ENCODE measurements at places on chromosomes 13 and 19.

GRCh38 chr19:55156202-55157063 lies 1.1 kb downstream of the TNNI3 start:
- no peak for DNase-seq

DNA sequence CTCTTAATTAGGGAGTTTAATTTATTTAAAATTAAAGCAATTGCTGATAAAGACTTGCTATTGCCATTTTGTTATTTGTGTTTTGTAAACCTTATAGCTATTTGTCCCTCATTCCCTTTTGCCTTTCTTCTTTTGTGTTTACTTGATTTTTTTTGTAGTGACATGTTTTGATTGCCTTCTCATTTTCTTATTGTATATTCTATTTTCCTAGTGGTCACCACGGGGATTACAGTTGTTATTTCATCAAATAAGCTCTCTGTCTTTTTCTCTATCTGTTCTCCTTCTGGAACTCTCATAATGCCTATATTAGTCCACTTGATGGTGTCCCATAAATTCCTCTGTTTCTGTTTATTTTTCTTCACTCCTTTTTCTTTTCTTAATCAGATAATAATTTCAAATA lies 64.4 kb upstream of the FRY start:
- no peak for DNase-seq

GRCh38 chr19:46383846-46384245 lies 29.5 kb downstream of the CCDC8 start:
- DNase-seq = no peak

GRCh38 chr13:37942929-37943328 lies 73.4 kb upstream of the TRPC4 start:
- DNase-seq = no peak

DNA sequence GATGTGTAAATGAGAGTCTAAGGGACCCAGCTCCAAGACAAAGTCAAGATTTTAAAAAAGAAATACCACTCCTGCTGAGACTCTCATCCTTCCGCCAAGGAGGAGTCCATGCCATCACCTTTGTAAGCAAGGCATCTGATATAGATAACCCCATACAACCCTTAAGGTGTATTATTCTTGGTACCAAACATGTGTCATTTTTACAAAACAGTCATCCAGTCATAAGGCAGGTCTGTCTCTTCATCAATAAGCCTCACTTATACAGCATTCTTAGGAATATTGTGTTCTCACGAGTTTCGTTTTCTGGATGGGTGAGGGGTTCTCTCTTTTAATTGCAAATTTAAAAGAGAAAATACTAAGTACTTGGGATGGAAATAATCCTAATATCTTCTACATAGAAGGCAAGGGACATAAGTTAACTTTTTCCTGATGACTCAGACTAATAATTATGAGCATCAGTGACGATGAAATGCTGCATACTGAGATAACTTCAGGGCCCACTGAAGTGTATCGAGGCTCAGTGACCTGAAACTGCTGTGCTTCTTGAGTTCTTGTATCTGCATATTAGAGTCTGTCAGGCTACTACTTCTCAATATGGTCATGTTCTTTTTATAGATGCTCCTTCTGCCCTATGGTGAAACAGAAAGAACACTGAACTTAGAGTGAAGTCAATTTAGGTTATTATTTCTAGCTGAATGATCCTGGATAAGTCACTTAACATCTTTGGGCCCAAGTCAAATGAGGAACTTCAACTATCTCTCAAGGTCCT lies 166.6 kb downstream of the KLF12 start:
- no peak for DNase-seq

DNA sequence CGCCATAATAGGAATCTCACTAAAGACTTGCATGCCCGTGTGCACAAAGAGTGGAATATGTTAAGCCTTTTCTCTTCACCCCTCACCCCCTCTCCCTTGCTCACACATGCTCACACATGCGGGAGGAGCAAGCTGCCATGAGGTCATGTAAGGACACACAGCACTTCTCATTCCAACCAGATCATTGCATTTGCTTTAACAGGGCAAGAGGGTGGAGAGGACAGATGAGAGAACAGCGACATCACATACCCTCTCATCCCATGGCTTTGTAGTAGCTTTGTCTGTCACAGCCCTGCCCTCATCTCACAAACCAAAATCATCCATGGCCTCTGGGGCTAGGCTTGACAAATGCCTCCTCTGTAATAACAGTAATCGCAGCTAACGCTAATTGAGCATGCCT lies 145.6 kb upstream of the FRY start:
- no peak for DNase-seq

DNA sequence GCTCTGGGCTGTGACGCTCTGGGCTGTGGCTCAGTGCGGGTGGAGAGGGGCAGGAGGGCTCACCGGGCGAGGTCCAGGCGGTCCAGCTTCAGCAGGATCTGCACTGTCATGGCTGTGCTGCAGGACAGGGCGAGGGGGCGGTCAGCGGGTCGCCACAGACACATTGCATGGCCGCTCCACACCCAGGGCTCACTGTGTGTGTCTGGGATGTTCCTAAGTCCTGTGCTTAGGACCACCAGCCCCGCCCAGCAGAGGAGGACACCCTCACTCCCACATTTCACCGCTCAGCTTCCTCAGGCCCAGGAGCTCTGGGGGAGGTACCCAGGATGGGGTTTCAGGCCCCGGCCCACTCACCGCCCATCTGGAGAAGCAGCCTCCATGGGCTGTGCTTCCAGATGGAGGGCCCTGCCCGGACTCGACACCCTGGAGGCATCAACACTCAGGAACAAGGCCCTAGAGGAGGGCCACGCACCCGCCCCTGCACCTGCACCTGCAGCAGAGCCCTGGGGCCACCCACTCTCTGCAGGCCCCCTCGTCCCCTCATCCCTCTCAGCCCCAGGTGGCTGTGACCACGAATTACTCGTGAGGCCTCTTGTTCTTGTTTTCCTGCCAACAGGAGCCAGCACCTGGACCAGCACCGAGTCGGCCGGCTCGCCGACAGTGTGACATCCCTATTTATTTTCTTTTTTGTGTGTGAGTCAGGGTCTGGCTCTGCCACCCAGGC lies 9.7 kb upstream of the CERS1 start:
- DNase-seq = no peak

GRCh38 chr19:35357867-35358573 lies at the start of gene FFAR3:
Gene FFAR3 (plus strand): TSS chr19:35358460. CDS start chr19:35358891, 431 bp downstream.
- DNase-seq = no peak

- no peak for DNase-seq
Measured at GRCh38 chr13:105915146-105915850, 620.2 kb downstream of the EFNB2 start.

- DNase-seq = no peak
Measured at GRCh38 chr19:3890591-3890990, 10.1 kb downstream of the ATCAY start.

DNA sequence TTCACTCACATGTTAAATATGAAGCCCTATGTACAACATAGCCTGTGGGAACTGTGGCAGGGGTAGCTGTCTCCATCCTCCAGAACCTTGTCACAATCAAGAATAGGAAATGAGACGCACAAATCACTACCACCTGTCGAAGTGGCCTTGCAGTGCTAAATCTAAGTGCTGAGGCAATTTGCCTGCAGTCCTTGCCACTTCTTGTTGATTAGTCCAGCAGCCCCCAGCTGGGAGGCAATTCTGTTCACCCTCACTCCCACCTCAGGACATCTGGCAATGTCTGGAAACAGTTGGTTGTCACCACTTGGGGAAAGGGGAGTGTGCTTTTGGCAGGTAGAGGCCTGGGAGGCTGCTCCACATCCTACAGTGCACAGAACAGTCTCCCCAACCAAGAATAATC lies 10.7 kb downstream of the RFX2 start:
- no peak for DNase-seq

DNA sequence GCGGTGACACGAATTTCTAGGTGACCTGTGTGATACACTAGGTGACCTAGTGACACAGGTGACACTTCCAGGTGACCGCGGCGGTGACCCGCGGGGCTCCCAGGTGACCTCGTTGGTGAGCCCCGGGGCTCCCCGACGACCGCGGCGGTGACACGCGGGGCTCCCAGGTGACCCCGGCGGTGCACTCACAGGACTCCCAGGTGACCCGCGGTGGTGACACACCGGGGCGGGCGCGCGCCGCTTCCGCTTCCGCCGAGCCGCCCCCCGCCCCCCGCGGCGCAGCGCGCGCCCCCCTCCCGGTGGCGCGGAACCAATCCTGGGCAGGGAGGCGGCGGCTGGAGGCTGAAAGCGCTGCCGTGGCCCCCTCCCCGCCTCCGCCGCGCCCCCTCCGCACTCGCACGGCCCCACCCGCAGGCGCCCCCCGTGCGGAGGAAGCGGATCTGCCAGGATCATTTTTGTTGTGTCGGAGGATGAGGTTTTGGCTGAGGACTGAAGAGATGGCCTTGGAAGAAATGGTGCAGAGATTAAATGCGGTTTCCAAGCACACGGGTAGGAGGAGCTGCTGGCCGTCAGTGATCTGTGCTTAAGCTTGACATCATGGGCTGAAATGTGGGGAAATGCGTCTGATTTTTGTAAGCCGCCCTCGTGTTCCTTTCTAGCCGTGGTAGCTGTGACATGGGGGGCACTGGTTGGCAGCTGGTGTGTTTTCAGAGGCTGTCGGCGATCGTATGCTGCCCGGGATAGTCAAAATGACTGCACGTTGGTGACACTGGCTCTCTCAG lies at the start of gene MCF2L:
TSS of gene MCF2L (plus strand) at position 305 of the 782 bp plus-strand sequence. CDS start at position 471, 166 bp downstream.
- no peak for DNase-seq

- DNase-seq = no peak
Measured at GRCh38 chr13:66922444-66922843, 307.7 kb downstream of the PCDH9 start.
